Right lung (tissue), 10 donors: ENCODE measurements at places on chromosomes 11 and 22. TPM values are rescaled to one million over a fixed set of nuclear protein-coding genes. Genes with fewer than 3 reads are reported as not detected.

ANO3 gene
- polyA plus RNA-seq: 0.31 TPM

GRCh38 chr11:120186774-120187591 is 23.8 kb upstream of the OAF start:
- DNase-seq: no peak

- DNase-seq: no peak
These were observed 205.2 kb upstream of the ANO3 start for GRCh38 chr11:26126741-26127140.

- DNase-seq: peak; percentile 40
These were observed 68.1 kb downstream of the LRRC32 start for GRCh38 chr11:76602431-76602861.

GRCh38 chr11:94111660-94112059 is 17.0 kb upstream of the PANX1 start:
- no peak for DNase-seq

GRCh38 chr11:86938203-86938899 is 16.8 kb downstream of the FZD4 start:
- DNase-seq: no peak

DNA sequence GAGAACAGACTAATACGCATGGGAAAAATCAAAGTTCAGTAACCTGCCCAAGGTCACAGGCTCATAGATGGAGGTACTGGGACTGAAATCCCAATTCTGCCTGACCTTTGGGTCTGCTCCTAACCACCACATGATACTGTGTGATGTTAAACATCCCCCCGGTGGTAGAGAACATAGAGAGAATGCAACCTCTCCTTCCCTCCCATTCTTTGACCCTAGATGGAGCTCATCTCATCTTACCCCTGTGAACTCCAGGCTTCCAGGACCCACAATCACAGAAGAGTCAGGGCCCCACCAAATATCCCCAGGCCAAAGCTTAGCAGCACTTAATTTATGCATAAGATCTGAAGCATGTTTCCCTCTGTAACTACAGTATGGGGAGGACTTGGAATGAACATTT is 198.5 kb downstream of the MYO18B start:
- no peak for DNase-seq
